CD4-positive, alpha-beta T cell (primary cell): ENCODE measurements at places on chromosomes 5 and 9.
A peak's percentile ranks its signal among the peaks of the same experiment; 100 is the strongest.

- DNase-seq: no peak
Observed at GRCh38 chr5:137091472-137091871, 407.7 kb downstream of the SPOCK1 start.

GRCh38 chr5:180034564-180034963 lies 37.0 kb downstream of the RNF130 start:
- DNase-seq: peak; percentile 53

GRCh38 chr9:128722380-128723351 lies 1.3 kb downstream of the ZDHHC12 start:
- no peak for DNase-seq

DNA sequence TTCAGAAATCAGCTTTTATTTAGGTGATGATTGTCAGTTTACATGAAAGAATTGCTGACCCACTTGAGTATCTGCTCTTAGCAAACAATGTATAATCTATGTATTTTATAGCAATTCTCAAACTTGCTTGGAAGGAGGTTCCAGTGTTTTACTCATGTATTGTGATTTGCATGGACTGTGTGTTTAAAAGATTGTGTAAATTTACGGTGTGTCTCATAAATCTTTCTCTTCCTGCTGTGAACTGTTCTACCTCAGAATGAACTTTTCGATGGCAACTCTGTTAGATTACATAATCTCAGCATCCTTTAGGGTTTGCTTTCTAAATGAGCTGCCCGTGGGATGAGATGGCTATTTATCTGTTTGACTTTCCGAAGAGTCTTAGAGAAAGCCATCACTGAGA lies 122.5 kb downstream of the MEF2C start:
- no peak for DNase-seq

DNA sequence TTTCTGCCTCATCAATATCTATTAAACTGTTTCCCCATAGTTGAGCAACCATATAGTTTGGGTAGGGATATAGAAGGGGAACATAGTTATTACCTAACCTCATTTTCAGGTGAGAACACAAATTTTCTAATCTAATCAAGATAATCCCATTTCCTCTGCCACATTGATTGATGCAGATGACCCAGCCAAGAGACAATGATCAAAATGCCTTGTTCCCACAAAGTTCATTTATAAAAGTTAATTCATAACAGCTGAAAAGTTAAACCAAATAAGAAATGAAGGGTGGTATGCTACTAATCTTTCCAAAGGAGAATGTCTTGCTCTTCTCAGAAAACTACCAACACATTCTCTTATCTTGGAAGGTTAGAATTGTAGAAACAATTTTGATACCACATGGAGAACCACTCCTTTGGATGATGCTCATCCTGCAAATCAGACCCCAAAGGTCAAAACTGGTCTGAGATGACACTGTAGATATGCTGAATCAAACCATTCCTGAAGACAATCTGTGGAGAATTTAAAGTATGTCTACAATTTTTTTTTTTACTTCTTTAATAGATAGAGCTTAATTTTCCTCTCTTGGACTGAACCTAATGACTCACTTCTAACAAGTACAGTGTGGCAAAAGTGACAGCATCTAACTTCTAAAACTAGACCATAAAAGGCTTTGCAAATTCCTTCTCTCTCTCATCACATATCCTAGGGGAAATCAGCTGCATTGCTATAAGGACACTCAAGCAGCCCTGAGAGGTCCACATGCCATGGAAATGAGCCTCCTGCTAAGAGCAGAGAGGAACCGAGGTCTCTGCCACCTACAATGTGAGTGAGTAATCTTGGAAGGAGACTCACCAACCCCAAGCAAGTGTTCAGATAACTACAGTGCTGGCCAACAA lies 586.7 kb upstream of the TUSC1 start:
- no peak for DNase-seq

DNA sequence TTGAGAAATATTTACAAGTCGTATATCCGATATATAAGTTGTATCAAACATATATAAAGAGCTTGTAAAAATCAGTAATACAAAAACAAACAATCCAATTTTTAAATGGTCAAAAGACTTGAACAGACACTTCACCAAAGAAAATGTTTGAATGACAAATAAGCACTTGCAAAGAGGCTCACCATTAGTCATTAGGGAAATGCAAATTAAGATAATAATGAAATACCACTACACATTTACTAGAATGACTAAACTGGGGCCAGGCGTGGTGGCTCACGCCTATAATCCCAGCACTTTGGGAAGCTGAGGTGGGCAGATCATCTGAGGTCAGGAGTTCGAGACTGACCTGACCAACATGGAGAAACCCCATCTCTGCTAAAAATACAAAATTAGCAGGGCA lies 134.6 kb upstream of the HAND1 start:
- no peak for DNase-seq

- no peak for DNase-seq
Observed at GRCh38 chr9:110047955-110048402, 160.0 kb downstream of the C9orf152 start.
